Stimulated activated CD8-positive, alpha-beta memory T cell treated with anti-CD3 and anti-CD28 coated beads, Interleukin-7, amount 100 ng/mL, for 24 hours (primary cell): ENCODE measurements at places on chromosomes 2 and 18.

DNA sequence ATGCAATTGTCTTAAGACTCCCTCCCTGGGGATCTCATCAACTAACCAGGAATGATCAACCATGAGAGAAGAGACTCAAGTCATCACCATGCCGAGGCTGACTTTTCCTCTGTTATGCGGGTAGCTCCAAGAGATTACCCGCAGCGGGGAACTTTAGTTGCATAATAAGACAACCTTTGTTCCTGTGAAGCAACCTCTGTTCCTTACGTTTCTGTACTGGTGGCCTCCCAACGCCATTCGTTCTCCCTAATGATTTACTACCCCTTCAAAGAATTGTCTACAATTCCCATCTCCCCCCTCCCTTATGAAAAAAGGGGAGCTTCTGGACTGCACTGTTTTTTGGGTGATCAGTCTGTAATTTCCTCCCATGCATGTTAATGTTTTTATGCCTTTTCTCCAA, 66.1 kb upstream of the LRPPRC start:
- DNase-seq = no peak

GRCh38 chr2:162613839-162614238, 224.7 kb downstream of the KCNH7 start:
- DNase-seq = no peak

GRCh38 chr2:227881866-227882517, 10.6 kb downstream of the DAW1 start:
- DNase-seq = no peak

GRCh38 chr2:186887107-186888090, 38.4 kb upstream of the ZSWIM2 start:
- no peak for DNase-seq
